ENCODE measurements at places on chromosomes 5 and 9.

GRCh38 chr9:27856748-27857147, 283.5 kb upstream of the C9orf72 start:
- DNase-seq, result no peak

DNA sequence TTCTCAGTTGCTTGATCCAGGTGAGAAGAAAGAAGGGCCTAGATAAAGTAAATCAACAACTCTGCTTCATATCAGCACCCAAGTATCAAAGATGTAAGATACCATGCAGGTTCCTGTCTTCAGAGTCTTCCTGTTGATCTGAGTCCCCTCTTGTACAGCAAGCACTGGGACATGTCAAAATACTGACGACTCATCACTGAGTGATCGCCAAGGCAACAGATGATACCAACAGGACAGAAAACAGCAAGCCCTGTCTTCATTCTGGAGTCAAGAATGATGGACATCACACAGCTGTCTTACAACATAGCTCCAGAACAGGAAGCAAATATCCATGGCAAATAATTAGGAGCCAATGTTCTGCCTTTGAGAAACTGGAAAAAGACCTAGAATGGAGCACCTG, 83.7 kb downstream of the TARS1 start:
- no peak for DNase-seq

DNA sequence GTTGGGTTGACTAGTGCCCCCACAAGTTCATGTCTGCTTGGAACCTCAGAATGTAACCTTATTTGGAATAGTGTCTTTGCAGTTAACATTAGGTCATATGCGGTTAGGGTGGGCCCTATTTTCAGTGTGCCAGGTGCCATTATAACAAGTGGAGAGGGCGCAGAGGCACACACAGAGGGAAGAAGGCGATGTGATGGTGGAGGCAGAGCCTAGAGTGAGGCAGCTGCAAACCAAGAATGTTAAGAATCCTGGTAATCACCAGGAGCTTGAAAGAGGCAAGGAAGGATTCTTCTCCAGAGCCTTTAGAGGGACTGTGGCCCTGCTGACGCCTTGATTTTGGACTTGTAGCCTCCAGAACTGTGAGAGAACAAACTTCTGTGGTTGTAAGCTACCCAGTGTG, 10.9 kb downstream of the GPR107 start:
- no peak for DNase-seq

DNA sequence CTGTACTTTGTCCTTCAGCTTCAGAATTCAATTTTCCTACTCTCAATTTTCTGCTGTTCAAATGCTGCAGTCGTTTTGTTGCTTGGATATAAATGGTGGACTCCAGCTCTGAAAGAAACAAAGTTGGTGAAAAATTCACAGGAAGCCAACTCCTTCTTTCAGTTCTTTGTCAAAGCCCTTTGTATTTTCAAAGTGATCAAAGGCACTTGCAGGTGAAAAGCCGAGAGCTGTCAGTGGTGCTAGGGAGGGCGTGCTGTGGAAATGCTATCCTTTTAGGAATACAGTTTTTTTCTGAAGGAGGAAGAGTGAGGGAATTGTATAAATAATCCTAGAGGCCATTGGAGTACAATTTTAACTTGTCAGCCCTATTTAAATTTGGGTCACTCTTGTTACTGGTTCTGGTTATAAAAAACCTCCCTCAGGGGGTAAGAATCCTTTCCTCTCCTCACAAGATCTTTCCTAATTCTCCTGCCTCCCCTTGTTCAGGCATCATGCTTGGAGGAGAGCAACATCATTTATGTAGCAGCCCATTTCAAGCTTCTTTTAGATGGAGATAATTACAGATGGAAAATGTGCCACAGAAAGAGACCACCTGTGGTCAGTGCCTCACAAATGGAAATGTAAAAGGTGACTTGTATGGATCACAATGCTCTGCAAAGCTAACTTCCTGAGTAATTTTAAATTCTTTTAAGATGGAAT, 62.5 kb upstream of the GHR start:
- no peak for DNase-seq

DNA sequence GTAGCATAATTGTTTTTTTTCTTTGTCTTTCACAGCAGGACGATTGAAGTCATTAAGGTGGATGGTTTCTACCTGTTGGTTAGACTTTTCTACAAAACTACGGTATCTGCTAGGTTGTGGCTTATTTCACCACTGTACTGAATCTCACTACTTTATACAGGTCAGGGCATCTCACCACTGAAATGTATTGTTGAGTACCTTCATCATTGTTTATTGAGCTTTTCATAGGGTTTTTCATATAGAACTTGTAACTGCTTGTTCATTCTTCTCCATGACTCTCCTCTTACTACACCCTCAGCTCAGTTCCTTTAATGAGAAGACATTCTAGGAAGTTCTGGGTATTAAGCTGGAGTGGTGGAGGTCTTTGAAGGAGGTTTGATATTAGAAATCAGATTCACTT, 75.1 kb downstream of the PAM start:
- no peak for DNase-seq

DNA sequence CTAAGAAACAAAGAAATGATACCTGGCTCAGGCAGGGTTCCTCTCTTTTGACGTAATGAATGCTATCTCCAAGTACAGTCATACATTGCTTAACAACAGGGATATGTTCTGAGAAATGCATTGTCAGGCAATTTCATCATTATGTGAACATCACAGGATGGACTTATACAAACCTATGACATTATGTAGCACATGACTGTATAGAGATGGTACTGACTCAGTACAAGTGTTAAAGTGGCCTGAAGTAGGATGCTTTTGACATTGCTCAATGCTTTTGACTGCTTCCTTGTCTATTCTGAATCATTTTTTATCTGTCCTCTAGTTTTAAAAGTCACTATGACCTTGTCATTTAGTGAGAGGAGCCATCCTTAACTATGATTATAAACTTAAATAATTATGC, 147.6 kb downstream of the NR2F1-AS1 start:
- DNase-seq, result peak; percentile 54

DNA sequence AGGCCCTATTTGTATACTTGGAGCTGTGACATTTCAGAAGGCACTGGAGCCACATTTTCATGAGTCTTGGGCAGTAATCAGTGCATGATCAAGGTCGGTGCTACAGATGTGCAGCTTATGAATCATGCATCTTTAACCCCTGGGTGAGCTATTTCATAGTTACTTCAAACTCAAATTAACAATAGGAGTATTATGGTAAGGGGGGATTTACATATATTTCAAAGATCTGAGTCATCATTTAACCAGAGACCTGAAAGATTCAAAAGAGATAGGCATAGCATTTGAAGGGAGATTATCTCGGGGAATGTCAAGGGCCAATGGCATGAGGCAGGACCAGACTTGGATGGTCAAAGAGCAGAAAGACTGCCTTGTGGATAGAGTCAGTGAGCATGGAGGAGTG, 169.0 kb upstream of the GRIN3A start:
- DNase-seq, result no peak

DNA sequence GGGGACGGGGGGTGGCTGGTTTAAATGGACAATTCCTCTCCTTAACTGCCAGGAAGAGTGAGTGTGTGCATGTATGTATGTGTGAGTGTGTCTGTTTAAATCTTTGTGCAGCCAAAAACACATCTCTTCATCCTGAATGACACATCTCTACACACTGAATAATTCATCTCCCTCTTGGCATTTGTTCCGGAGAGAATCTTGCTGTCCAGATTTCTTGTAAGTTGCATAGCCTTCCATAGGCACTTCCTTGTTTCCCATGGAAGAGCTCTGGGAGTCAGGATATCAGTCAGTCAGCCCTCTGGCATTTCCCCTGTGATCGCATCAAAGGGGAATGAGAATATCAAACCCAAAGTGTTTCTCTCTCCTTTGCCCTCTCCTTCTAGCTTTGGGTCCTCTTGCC, 74.7 kb downstream of the WWC1 start:
- DNase-seq, result peak; percentile 75

DNA sequence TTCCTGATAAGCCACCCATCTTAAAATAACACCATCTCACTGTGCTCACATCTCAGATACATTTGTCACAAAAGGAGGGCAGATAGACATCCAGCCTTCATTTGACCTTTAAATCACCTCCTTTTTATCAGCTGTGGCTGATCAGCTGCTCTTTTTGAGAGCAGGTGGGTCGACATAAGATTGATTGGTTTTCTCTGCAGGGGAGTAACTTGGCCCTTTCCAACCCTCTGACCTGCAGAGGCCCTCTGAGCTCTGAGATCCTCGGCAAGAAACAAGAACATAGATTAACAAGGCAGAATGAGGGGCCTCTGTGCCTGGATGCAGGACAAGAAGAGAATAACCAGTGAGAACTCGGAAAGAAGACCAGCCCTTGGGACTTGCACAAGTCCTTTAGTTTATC, 33.5 kb upstream of the GLRA1 start:
- DNase-seq, result no peak
